ENCODE measurements at places on chromosomes 3 and 15. TPM values are rescaled to one million over a fixed set of nuclear protein-coding genes. Genes with fewer than 3 reads are reported as not detected.

DNA sequence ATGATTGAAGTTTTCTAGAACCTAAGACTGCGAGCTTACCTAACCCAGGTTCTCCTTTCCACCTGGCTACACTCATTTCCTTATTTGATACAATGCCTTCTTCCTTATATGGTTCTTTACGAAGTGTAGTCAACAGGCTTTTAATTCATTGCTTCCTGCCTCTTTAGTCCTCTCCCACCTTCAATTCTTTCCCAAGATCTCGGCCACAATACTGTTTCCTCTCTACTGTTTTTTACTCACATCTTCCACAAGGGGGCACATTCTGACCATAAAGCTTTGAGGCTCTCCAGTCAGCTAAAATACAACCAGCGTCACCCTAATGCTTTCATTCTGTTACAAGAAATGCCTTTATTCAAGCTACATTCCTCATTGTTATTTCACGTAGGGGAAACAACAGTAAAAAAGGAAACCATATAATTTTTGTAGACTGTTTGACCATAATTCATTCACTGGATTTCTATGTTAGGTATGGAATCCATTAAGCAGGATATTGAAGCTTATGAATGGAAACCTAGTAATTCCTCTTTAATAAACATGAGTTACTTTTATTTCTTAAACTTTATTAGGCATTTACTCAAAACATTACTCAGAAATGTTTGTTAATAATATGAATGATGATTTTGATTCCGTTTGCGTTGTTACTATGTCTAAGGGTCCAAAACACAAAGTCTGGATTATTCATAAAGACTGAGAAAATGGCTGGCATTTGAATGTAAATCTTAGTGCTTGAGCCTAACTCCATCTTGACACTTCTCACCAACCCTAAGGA is 29.5 kb upstream of the VEPH1 start:
- no peak overlapping the region for H3K4me3 ChIP-seq
- H3K27ac ChIP-seq, result peak overlapping the region; percentile 30
- no peaks in the 10 kb centered on the region for H3K27me3 ChIP-seq
- no peak for DNase-seq
- H3K36me3 ChIP-seq, result no peaks in the 10 kb centered on the region

DNA sequence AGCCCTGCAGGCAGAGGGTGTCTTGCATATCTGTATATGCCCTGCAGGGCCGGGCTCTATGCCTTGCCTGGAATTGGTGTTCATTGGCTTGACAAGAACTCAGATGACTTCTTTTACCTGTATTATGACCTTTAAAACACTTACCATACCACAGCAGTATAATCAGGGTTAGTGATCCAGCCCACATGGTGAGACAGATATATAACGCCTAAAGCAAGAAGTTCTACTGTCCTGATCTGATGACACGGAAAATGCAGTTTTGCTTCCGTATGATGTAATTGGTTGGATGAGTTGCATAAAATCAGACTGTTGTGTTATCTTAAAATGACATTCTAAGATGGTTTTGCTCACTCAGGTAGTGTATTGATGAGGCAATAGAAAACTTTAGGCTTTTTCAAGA is 9.4 kb downstream of the CCDC174 start:
- no peak overlapping the region for H3K27ac ChIP-seq
- H3K4me1 ChIP-seq, result no peaks in the 10 kb centered on the region
- H3K4me3 ChIP-seq, result no peak overlapping the region
- DNase-seq, result no peak
- no peaks in the 10 kb centered on the region for H3K27me3 ChIP-seq

DNA sequence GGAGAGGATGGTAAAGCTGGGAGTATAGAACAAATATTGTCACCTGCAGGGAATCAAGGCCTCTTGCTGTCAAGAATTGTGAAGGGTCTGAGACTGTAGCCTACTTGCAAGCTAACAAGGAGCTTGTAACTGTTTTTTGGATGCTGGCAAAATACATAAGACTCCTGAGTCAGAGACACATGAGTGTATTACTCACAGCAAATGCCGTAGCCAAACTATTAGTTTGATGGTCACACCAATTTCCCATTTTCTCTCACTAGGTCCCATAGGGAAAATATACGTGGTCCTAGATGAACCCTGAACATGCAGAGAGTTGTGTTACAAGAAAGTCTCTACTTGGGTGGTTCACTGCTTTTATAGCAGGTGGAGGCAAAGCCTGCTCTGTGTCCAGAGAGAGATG is 44.7 kb upstream of the LIPC start:
- H3K36me3 ChIP-seq, result no peaks in the 10 kb centered on the region
- no peaks in the 10 kb centered on the region for H3K27me3 ChIP-seq
- no peak overlapping the region for H3K27ac ChIP-seq
- H3K4me1 ChIP-seq, result no peaks in the 10 kb centered on the region
- DNase-seq, result no peak

GRCh38 chr3:28867836-28868235 is 413.0 kb upstream of the RBMS3 start:
- H3K27ac ChIP-seq, result peak overlapping the region; percentile 17
- DNase-seq, result no peak
- peaks cover 5% of the 10 kb centered on the region for H3K4me1 ChIP-seq
- no peaks in the 10 kb centered on the region for H3K36me3 ChIP-seq
- H3K4me3 ChIP-seq, result no peak overlapping the region

PLSCR2 gene
- not detected for total RNA-seq

AADACL2 gene
- not detected for total RNA-seq

Measured in psoas muscle (tissue), 8 donors.